ENCODE measurements at places on chromosomes 13 and 19.

GRCh38 chr19:58330458-58330857 is 3.7 kb downstream of the ZSCAN22 start:
- peak; percentile 83 for DNase-seq

DNA sequence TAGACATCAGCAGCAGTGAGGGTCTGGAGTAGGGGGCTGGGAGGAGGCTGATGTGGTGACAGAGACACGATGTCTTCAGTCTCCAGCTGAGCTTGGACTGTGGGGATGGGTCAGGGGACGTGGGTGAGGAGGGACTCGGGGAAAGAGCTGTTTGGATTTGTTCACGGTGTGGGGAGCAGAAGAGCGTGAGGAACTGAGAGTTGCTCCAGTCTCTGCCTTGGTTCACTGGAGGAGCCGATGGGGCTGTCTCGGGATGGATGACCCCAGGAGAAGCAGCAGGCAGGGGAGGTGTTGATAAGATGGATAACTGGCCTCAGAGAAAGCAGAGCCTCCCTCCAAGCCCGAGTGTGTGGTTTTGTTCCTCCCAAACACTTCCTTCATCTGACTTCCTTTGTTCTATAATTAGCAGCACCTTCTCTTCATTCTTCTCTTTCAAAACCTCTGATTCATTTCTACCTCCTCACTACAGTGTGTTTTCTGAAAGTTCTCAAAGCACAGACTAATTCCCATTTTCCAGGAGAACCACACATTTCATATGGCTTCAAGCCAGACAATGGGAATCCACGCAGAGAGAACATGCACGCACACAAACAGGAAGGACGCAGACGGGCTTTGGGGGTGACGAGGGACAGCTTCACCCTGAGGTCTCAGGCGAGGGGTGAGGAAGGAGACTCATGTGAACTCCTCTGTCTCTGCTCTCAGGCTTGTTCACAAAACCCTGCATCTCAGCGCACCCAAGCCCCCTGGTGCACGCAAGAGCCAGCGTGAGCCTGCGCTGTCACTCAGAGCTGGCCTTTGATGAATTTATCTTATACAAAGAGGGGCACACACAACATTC is 18.6 kb downstream of the LAIR2 start:
- no peak for DNase-seq

DNA sequence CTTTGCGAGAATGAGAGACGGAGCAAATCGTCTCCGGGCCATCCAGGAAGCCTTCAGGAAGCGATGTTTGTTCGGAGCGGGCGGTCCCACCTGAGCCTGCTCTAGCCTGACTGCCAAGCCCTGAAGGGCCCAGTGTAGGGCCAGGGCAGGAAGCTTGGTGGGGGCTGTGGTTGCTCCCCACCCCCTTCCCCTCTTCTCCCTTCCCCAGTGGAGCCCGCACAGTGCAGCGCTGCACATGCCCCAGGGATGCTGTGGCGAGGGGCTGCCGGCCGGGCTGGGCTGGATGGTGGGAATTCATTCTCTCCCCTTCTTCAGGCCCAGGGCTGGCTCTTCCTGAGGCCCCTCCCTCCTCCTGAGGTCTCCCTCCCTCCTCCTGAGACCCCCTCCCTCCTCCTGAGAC is 7.1 kb upstream of the GRTP1 start:
- no peak for DNase-seq

- DNase-seq, result no peak
Measured at GRCh38 chr13:101408154-101408553, 8.2 kb downstream of the NALCN start.

GRCh38 chr13:92463134-92463533 is 763.5 kb upstream of the GPC6 start:
- DNase-seq, result no peak

- DNase-seq, result no peak
Measured at GRCh38 chr19:1408300-1409203, 1.2 kb downstream of the DAZAP1 start.

- no peak for DNase-seq
Measured at GRCh38 chr13:27918918-27919658, 712 bp upstream of the PDX1 start.

- DNase-seq, result no peak
Measured at GRCh38 chr19:34645551-34645950, 31.4 kb downstream of the SCGB2B2 start.

GRCh38 chr13:25473864-25474263 is 102.1 kb downstream of the ATP8A2 start:
- DNase-seq, result no peak

GRCh38 chr13:27130223-27130978 is 41.2 kb downstream of the USP12 start:
- no peak for DNase-seq

DNA sequence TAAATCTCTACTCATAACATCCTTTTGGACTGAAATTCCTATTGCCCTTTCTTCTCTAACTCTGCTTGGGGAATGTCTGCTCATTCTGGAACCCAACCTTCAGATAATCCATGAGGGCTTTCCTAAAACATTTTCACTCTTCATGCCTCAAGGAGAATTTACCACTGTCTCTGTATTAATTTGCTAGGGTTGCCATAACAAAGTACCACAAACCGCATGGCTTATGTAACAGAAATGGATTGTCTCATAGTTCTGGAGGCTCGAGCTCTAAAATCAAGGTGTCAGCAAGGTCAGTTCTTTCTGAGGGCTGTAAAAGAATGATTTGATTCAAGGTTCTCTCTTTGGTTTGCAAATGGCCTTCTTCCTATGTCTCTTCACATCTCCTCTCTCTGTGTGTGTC is 209.7 kb downstream of the LACC1 start:
- DNase-seq, result no peak
